LHCN-M2 (cell line): ENCODE measurements at places on chromosomes 5 and 9. TPM values are rescaled to one million over a fixed set of nuclear protein-coding genes. Genes with fewer than 3 reads are reported as not detected.

DNA sequence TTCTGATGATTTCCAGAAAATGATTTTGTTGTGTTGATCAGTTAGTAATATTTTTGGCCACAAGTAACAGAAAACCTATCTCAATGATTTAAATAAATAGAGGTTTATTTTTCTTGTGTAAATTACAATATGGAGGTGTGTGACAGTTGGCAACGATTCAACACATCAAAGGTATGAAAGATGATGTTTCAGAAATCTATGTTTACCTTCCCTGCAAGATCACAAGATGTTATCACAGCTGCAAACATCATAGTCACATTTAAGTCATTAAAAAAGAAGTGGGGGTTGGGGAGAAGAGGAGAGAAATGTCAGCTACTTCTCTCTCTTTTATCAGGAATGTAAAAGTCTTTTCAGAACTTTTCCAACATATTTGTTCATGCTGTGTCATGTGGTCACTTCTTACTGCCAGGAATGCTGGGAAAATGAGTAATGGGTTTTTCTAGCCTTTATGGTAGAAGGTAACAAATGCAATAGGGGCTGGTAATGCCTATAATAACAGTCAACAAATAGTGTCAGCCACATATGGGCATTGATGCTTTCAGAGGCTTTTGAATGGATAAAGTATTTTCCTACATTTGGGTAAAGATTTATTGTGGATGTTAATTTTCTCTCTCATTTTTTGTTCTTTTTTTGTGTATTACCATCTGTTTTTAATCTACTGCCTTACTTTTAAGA lies 742.7 kb downstream of the TLE1 start:
- no peak for DNase-seq

- DNase-seq = no peak
Measured at GRCh38 chr5:10709409-10709808, 51.6 kb downstream of the DAP start.

- peak; percentile 5 for DNase-seq
Measured at GRCh38 chr5:20157089-20157488, 169.1 kb upstream of the CDH18 start.

DNA sequence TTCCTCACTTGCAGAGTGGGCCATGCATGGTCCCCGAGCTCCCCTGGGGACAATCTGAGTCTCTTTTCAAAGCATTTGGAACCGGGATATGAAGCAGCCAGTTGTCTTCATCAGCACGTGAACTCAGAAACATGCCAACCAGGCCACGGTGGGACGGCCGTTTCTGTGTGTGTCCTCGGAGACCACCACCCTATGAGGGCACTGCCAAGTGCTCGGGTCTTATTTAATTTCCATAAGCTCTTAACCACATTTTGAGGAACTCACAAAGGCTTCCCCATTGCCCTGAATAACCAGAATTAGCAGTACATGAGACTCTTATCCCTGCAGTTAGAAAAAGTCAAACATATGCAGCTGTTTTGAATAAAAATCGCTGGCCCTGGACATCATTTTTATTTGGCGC lies 60.1 kb downstream of the OTULIN start:
- no peak for DNase-seq

GRCh38 chr5:16456103-16456832 lies 9.3 kb downstream of the ZNF622 start:
- peak; percentile 86 for DNase-seq

DNA sequence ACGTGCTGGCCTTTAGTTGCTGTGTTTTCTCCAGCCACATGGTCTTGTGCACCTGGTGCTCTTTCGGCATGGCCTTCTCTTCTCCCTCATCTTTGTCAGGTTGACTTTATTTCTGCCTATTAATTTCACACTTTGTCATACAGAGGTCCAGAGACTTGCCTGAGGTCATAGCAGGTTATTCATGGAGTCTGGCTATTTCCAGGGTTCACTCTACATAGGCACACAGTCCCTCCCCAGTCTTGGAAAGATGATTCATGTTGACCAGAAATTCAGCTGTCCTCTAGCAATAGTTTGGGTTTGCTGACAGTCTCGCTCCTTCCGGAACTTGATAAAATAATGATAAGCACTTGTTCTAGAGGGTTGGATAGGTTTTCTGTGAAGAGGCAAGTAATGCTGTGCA lies 81.6 kb downstream of the ARHGAP26 start:
- DNase-seq = no peak

DNA sequence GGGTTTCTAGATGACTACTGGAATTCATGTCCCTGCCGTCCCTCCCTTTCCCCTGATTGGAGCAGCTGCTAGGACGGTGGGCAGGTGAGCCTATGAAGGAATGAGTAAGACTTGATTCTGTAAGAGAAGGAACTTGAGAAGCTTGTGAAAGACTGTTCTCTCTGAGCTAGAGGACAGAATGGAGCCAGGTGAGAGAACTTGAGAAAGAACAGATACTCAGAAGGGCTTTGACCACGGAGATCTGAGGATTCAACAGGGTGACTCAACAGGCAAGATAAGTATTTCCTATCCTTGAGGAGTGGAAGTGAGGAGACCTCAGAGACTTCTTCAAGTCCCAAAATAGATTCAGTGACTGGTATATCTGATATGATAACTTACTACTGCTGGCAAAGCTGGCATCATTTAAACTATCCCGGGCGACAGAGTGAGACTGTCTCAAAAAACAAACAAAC lies 41.9 kb downstream of the HSDL2 start:
- DNase-seq = peak; percentile 28

DNA sequence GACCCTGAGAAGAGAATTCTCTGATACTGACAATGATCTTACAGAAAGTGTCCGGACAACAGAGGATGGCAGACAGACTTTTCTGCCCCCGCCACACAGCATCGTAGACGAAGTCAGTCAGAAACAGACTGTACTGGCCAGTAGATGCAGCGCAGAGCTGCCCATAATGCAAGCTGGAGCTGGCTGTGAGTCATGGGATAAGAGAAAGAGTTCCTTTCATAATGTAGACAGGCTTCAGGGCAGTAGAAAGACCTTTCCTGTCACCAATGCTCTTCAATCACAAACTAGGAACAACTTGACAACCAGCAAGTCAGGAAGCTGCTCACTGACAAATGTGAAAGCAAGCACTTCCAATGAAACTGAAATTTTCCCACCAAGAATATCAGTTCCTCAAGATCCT lies 5.1 kb downstream of the SPATA31D1 start:
- no peak for DNase-seq

DNA sequence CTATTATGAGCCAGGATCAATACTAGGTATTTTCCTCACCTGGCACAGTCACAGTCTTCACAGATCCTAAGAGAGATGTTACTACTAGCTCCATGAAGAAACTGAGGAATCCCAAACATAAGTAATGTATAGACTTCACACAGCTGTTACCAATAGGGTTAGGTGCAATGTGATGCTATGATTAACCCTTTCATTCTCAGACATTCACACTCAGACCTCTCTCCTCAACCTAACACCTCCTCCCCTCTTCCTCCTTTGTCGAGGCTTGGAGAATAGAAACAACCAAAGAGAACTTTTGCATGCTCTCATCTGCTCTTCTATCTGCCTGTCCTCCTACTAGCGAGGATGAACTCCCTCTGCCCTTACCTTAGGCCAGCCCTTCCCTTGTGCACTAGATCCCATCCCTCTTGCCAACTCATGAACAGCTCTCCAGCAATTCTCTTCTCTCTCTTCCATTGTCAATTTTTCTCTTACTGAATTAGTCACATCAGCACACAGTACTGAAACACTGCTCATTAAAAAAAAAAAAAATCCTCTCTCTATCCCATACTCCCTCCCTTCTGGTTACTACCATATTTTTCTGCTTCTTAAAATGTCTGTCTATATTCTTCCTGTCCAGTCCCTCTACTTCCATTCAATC lies 47.7 kb downstream of the MAPKAP1 start:
- DNase-seq = no peak

- DNase-seq = no peak
Measured at GRCh38 chr5:131104169-131104808, 60.8 kb downstream of the HINT1 start.

DNA sequence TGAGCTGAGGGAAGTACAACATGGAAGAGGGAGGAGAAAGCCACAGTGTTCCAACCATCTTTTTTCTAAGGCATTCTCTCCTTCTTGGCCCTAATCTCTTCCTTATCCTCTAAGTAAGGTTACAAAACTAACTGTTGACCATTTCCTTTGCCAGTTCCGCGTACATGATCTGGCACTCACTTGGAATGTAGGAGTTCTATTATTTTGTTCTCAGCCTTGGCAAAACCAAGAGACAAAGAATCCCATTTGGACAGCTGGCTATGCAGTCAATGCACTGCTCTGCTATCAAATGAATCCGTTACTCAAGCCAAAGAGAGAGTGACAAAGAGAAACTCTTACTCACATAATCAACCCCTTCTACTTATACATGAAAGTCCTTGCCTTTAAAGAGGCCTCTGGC lies 410.3 kb downstream of the DTWD2 start:
- no peak for DNase-seq

BAAT gene
- total RNA-seq = 0.06 TPM in 1 of 2 replicates, not detected in the other

CDX1 gene
- not detected in 2 replicates for total RNA-seq

OR1N2 gene
- not detected in 2 replicates for total RNA-seq

ARSI gene
- 6.2 and 11.0 TPM in 2 replicates for total RNA-seq

CCL27 gene
- total RNA-seq = not detected in 2 replicates

HK3 gene
- total RNA-seq = not detected in 2 replicates

CFAP90 gene
- 0.26 TPM in 1 of 2 replicates, not detected in the other for total RNA-seq

CNTLN gene
- total RNA-seq = 10.3 and 15.1 TPM in 2 replicates
